ENCODE measurements at places on chromosomes 3 and 15.
A peak's percentile ranks its signal among the peaks of the same experiment; 100 is the strongest.

DNA sequence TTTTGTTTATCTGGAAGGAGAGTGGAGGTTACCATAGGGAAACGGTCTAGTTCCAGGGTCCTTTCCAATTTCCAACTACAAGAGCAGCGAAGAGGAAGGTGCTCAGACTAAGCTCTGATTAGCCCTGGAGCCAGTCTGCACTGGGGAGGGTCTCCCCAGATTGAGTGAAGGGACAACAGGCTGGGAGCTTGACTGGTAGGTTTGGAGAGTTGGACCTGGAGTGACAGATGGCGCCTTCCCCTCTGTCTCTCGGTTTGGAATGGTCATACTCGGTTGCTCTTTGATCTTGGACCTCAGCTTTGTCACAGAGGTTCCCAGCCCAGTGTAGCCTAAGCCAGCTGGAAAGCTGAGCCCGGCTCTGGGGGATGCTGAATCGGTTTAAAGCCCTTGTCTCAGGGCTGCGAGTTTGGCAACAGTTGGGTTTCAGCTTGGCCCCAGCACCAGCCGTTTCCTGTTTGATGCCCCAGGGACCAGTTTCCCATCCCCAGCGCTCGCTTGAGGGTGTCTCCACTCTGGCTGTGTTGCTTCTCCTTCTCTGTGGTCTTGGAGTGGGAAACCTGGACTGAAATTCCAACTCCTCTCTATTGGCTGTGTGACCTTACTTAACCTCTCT, 53.1 kb upstream of the ULK4 start:
- DNase-seq: no peak
- peak overlapping the region; percentile 71 for H3K27ac ChIP-seq
- H3K27me3 ChIP-seq: no peaks in the 10 kb centered on the region
- H3K4me1 ChIP-seq: peaks cover 25% of the 10 kb centered on the region
- H3K4me3 ChIP-seq: peak overlapping the region; percentile 67
- H3K36me3 ChIP-seq: no peaks in the 10 kb centered on the region

DNA sequence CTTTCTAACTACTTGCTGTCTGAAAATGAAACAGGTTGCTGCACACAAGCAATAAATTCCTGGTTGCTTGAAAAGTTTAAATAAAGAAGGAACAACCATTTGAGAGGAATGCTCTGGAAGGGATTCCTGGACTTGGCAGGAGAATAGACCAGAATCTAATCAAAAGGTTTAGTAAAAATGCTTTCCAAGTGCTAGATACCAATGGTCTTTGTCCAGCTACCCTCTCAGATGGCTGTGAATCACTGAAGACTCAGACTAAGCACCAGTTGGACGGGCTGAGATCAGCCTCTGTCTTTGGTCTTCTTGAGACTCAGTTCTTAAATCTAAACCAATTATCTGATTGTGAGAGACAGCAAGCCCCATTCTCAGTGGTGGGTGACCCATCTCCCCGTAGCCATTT, 27.7 kb upstream of the LPP start:
- H3K27me3 ChIP-seq: no peaks in the 10 kb centered on the region
- no peaks in the 10 kb centered on the region for H3K36me3 ChIP-seq
- DNase-seq: no peak
- H3K4me3 ChIP-seq: no peak overlapping the region

DNA sequence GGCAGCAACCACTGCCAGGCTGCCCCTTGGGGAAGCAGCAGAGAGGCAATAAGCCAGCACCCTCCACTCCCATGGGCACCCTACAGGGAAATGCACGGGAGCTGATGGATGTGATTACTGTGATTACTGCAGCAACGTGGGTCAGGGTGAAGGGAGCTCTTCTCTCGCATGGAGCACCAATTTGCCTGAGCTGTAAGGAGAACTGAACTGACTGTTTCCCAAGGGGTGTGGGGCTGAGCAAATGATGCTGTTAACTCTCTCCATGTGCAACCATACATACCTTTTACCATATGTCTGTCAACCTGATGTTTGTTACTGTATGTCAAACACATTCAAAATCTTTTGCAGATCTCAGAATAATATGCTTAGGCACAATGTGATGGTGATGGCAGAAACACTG, 680.6 kb downstream of the SQOR start:
- H3K36me3 ChIP-seq: no peaks in the 10 kb centered on the region
- H3K4me3 ChIP-seq: no peak overlapping the region
- no peaks in the 10 kb centered on the region for H3K4me1 ChIP-seq
- no peak overlapping the region for H3K27ac ChIP-seq
- H3K27me3 ChIP-seq: no peaks in the 10 kb centered on the region

DNA sequence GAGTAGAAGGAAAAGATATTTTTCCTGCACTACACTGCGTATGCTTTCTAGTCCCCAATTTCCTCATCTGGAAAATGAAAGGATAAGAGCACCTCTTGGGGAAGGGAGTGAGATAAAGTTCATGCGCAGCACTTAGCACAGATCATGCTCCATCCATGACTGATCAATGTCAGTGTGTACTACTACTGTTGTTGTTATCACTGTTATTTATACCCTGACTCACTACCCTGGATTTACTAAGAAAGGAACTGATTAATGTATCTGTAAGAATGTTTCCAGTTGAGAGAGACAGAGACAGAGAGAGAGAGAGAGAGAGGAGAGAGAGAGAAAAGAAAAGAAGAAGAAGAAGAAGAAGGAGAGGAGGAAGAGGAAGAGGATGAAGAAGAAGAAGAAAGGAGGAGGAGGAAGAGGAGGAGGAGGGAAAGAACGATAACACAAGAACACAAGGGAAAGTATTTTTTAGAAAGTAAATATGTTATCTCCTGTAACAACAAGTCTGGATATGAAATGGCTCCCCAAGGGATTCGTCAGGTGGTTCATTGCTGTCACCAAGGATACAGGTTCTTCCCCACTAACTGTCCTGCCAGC, 212.2 kb upstream of the PROK2 start:
- H3K4me1 ChIP-seq: no peaks in the 10 kb centered on the region
- no peaks in the 10 kb centered on the region for H3K27me3 ChIP-seq
- no peak for DNase-seq
- H3K27ac ChIP-seq: no peak overlapping the region
- H3K36me3 ChIP-seq: no peaks in the 10 kb centered on the region

- H3K36me3 ChIP-seq: no peaks in the 10 kb centered on the region
- no peak for DNase-seq
- no peaks in the 10 kb centered on the region for H3K27me3 ChIP-seq
Observed at GRCh38 chr15:88187195-88187594, 69.3 kb downstream of the NTRK3 start.

GRCh38 chr15:66154581-66154980, 99.0 kb downstream of the MEGF11 start:
- no peak overlapping the region for H3K4me3 ChIP-seq
- H3K4me1 ChIP-seq: no peaks in the 10 kb centered on the region
- H3K27ac ChIP-seq: no peak overlapping the region

- H3K4me3 ChIP-seq: no peak overlapping the region
- no peaks in the 10 kb centered on the region for H3K36me3 ChIP-seq
- H3K27me3 ChIP-seq: no peaks in the 10 kb centered on the region
Observed at GRCh38 chr15:90681480-90681879, 35.7 kb upstream of the BLM start.

- H3K4me3 ChIP-seq: no peak overlapping the region
- no peak for DNase-seq
- peaks cover 6% of the 10 kb centered on the region for H3K4me1 ChIP-seq
- no peak overlapping the region for H3K27ac ChIP-seq
- H3K27me3 ChIP-seq: no peaks in the 10 kb centered on the region
Observed at GRCh38 chr15:40069178-40070165, 30.5 kb upstream of the SRP14 start.

GRCh38 chr3:76308541-76308940, 523.2 kb upstream of the ZNF717 start:
- H3K36me3 ChIP-seq: no peaks in the 10 kb centered on the region
- no peak overlapping the region for H3K4me3 ChIP-seq
- DNase-seq: no peak
- no peak overlapping the region for H3K27ac ChIP-seq
- no peaks in the 10 kb centered on the region for H3K27me3 ChIP-seq

GRCh38 chr3:50340448-50341329, at the start of gene RASSF1:
Gene RASSF1, minus strand, starts transcription at chr3:50340836. Its CDS starts 31 bp downstream, at chr3:50340805.
- H3K27me3 ChIP-seq: no peaks in the 10 kb centered on the region
- H3K4me1 ChIP-seq: peaks cover 52% of the 10 kb centered on the region
- DNase-seq: peak; percentile 63

GRCh38 chr3:11145888-11146287, 8.4 kb upstream of the HRH1 start:
- H3K4me3 ChIP-seq: no peak overlapping the region
- H3K36me3 ChIP-seq: no peaks in the 10 kb centered on the region
- H3K27ac ChIP-seq: no peak overlapping the region
- H3K4me1 ChIP-seq: no peaks in the 10 kb centered on the region

GRCh38 chr15:50257332-50257731, 8.2 kb downstream of the HDC start:
- no peak for DNase-seq
- H3K27ac ChIP-seq: no peak overlapping the region
- H3K36me3 ChIP-seq: no peaks in the 10 kb centered on the region

DNA sequence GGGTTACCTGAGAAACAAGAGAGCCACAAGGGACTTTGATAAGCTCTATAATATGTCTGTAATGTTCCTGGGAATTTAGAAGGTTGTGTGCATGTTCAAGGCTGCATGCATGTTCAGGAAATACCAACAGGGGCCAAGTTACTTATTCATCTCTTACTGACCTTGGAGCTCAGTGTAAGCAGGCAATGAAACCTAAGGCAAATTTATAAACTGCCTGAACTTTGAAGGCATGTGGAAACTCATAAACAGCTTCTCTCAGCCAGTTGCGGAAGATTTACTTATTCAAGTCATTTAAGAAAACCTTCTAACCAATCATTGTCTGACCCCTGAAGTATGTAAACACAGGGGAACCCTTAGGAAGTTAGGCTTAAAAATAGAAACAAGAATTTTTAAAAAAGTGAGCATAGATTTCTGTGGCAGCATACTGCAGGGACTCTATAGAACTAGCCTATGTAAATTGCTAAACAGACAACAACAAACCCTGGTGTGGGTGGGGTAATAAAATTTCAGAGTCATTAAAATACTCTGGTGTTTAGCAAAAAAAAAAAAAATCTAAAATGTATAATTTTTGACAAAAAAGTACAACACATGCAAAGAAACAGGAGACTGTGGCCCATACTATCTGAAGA, 57.2 kb downstream of the SLC15A2 start:
- no peaks in the 10 kb centered on the region for H3K4me1 ChIP-seq
- no peaks in the 10 kb centered on the region for H3K27me3 ChIP-seq
- no peak overlapping the region for H3K27ac ChIP-seq
- no peak for DNase-seq
- no peaks in the 10 kb centered on the region for H3K36me3 ChIP-seq

DNA sequence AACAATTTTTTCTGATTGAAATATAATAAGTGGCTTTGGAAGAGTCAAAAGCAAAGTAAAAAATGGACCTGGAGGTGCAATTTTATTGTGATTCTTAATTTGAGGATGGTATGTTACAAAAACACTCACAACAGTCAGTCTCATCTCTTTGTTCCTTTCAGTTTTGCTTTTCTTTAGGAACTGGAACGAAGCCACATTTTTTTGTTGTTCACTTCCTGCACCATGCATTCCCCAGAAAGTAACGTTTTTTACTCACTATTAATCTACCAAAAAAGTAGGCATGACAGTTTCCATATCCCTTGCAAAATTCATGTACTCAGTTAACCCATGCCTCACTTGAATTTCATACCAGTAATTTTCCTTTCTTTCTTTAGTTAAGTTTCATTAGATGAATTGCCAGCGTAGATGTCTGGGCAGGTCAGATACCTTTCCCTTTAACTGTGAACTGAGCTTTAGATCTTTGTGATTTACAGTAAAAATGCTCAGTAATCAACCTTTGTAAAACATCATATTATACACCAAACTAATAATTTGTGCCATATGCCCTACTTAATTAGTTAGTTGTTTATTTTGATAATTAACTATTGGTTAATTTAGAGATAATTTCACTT, 384.3 kb downstream of the ROBO1 start:
- H3K36me3 ChIP-seq: no peaks in the 10 kb centered on the region
- no peak overlapping the region for H3K4me3 ChIP-seq
- no peaks in the 10 kb centered on the region for H3K4me1 ChIP-seq
- no peak overlapping the region for H3K27ac ChIP-seq
- no peaks in the 10 kb centered on the region for H3K27me3 ChIP-seq

GRCh38 chr3:180680097-180680430, 775 bp upstream of the CCDC39 start:
- peak; percentile 14 for DNase-seq
- peaks cover 8% of the 10 kb centered on the region for H3K4me1 ChIP-seq
- H3K36me3 ChIP-seq: no peaks in the 10 kb centered on the region
- no peak overlapping the region for H3K27ac ChIP-seq
- H3K27me3 ChIP-seq: peaks cover 11% of the 10 kb centered on the region

GRCh38 chr3:51938780-51939425, 2.8 kb downstream of the RRP9 start:
- no peaks in the 10 kb centered on the region for H3K27me3 ChIP-seq
- DNase-seq: no peak
- no peak overlapping the region for H3K4me3 ChIP-seq
- H3K4me1 ChIP-seq: peaks cover 30% of the 10 kb centered on the region
- no peak overlapping the region for H3K27ac ChIP-seq
